ENCODE measurements at places on chromosomes 13 and 19.

GRCh38 chr19:38213911-38214625, 10.0 kb downstream of the DPF1 start:
- peak; percentile 55 for DNase-seq

- DNase-seq = no peak
Observed at GRCh38 chr19:13091400-13092157, 11.1 kb downstream of the LYL1 start.

DNA sequence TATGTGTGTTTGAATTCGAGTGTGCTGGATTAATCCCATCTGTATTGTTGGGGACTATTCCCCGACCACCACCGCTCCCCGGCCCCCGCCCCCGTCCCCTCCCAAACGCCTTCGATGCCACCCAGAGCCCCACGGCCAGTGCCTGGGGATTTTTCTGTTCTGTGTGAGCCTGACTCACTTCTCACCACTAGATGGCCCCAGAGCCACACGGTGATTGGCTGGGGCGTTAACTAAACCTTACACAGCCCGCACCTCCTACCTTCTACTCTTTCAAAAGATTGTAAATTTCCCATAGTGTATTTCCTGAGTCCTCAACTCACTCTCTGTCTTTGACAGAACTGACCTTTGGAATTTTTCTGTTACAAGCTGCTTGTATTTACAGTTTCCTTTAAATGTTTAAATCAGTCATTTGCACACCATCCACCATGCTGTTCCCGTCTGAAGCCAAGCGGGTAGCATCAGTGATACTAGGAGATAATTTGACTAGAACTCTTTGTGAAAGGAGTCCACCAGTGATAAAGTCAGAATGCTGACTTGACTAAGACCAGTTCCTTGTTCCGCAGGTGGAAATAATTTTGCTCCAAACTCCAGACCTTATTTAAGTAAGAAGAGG, 61.4 kb downstream of the RFX2 start:
- peak; percentile 70 for DNase-seq

DNA sequence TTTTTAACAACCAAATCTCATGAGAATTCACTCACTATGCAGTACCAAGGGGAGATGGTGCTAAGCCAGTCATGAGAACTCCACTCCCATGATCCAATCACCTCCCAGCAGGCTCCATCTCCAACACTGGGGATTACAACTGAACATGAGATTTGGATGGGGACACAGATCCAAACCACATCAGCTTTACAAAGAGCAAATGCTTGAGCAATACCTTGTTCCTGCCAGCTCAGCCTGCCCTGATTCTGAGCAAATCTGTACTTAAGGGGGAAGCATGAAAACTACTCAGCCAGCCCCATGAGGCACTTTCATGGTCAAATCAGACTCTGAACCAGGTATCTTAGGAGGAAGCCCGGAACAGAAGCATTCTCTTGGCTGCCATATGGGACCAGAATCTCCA, 259.9 kb downstream of the TBC1D4 start:
- no peak for DNase-seq

GRCh38 chr13:114311908-114312307, 2.4 kb upstream of the CHAMP1 start:
- no peak for DNase-seq

DNA sequence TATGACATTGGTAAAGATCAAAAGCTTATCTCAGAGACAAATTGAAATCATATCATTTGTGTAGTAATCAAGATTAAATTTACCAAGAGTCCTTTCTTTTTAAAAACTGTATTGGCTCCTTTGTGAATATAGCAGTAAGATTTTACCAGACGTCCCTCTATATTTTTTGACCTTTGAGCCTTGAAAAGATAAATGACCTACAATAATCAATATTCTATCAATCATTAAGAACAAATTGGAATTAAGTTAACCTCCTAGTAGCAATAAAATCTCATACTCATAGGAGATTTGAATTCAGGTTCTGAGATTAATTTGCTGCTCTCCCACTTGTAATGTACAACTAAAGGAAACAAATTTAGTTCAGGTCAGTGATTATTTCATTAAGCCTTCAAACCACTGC, 78.3 kb downstream of the FGF14 start:
- no peak for DNase-seq

GRCh38 chr13:20161275-20161950, 561 bp upstream of the GJA3 start:
- peak; percentile 33 for DNase-seq

DNA sequence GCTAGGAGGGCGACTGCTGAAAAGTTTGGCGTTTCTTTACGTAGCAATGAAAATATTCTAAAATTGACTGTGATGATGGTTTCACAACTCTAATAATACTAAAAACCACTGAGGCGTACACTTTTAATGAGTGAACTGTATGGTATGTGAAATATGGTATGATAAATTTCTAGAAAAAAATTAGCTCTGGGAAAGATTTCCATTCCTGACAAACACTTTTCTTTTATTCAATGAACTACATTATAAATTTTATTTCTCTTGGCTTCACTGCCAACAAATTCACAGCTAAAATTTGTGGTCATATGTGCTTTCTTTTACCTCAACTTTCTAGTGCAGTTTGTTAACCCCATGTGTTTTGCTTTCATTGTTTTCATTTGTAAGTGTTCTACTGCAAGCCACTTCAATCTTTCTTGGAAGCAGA, 11.1 kb downstream of the ZC3H13 start:
- DNase-seq = no peak

GRCh38 chr13:109743706-109744453, 42.5 kb downstream of the IRS2 start:
- no peak for DNase-seq

DNA sequence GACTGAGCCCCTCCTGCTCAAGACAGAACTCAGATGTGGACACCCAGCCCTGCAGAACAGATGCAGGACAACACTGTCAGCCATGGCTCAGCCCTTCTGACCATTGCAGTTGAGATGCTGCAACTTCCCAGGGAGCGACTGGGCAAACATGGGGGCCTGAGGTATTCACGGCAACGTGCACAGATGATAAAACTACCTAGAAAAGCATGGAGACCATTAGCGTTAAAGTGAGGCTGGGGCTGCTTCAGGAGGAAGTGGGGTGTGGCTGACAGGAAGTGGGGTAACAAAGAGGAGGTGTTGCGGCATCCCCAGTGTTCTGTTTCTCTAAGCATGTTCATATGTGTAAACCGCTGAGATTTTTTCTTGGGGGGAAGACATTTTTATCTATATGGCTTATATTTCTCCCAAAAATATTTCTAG, 1.3 kb upstream of the SIGLEC9 start:
- DNase-seq = peak; percentile 70
